Hippocampal formation (tissue), 2 donors: ENCODE measurements at places on chromosomes 11 and 22.

DNA sequence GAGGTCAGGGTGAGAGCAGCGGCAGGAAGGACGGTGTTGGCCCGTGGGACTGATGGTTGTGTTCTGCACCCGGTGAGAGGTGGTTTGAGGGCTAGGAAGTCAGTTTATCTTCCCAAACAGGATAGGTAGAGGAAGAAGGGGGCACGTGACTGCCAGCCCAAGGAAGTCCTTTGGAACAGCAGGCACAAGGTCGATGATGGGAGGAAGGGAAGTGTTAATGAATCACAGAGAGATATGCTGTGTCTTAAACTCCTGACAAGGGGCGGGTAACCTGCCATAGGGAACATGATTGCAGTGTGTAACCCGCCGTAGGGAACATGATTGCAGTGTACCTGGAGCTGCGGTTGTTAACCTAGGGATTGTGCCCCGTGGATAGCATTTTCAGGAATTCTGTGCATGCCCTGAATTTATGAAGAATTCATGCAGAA, 49.0 kb downstream of the PRR5L start:
- no peak for DNase-seq

DNA sequence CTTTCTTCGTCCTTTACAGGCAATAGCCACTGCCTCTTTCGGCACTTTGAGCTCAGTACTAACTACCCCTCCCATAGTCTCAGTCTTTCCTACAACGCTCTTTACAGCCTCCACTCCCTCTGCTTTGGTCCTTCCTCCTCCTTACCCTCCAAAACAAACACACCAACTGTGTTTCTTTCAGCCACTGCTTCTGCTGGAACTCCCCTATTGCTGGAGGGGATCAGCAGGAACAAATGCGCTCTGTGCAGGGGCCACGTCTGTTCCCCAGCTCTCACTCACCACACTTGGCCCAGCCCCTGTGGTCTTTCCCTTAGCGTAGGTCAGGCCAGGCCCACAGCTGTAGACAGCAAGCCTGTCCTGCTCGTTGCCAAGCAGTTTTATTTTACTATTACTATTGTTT, 42.3 kb downstream of the PC start:
- no peak for DNase-seq

- DNase-seq = no peak
Observed at GRCh38 chr22:48084729-48085050, 1322.2 kb downstream of the TBC1D22A start.

DNA sequence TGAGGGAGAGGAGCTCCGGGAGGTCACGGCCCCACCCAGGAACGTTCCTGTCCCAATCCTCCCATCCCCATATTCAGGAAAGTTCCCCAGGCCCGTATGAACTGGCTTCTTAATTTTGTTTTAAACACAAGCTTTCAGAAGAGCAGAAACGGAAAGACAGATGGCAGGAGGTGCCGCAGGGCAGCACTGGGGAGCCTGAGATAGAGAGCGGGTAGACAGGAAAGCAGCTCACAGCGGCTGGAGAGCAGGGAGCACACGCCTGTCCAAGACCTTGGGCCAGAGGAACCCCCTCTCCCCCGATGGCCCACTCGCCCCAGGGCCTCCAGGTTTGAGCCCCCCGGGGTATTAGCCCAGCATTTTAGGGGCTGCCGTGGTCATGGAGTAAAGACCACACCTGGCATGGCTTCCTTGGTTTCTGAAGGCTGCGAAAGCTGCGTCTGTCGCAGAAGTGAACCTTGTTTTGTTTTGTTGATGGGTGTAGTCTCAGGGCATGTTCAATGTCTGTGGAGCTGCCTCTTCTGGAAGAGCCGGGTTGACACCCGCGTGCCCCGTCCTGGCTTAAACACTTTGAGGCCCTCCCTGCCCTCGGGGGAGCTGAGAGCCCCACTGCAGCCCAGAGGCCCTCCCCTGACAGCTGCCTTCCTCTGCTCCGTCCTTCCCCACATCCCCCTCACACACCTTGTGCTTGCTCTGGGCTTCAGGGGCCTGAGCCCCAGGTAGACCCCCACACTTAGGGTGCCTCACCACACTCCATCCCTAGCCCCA, 17.9 kb upstream of the KCNQ1OT1 start:
- no peak for DNase-seq

GRCh38 chr11:2759228-2760195, 59.7 kb upstream of the KCNQ1OT1 start:
- no peak for DNase-seq

GRCh38 chr11:66492161-66492865, 12.1 kb downstream of the DPP3 start:
- no peak for DNase-seq
